ENCODE measurements at places on chromosomes 7 and 10.

DNA sequence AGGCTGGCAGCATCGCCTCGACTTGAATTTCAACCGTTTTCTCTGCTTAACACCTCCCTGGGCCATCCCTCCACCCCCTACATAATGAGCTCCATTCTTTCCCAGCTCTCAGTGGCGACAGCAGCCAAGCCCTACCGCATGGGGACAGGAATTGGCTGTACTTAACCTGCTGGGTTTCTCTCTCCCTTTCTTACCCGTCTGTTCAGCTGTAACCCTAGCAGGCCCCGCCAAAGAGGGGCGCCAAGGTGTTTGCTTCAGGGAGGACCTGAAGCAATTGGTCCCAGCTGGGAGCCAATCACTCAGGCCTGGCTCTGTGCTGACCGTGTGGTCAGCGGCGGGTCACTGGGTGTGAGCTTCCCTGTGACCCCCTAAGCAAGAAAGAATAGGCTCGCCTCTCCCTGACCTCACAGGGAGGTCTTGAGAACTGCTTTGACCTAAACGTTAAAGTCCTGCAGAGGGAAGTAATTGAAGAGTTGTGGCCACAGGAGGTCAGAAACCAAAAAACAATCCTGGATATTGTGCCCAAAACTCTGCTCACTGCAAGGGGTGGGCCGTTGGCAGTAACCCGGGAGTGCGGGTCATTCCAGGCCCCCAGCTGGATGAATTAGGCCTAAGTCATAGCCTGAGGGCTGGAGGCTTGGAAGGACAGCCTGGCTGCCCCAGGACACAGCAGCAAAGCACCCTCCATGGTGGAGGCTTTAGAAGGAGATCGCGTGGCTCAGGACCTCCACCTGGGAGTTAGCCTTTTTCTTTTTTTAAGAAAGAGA is 114.6 kb downstream of the ITIH5 start:
- DNase-seq, result no peak

- DNase-seq, result no peak
These were observed 9.6 kb upstream of the TACR2 start for GRCh38 chr10:69426376-69426727.

- DNase-seq, result no peak
These were observed 34.6 kb upstream of the LRRN3 start for GRCh38 chr7:111056371-111056770.

GRCh38 chr10:71585564-71586290 is 133.9 kb downstream of the C10orf105 start:
- DNase-seq, result no peak

DNA sequence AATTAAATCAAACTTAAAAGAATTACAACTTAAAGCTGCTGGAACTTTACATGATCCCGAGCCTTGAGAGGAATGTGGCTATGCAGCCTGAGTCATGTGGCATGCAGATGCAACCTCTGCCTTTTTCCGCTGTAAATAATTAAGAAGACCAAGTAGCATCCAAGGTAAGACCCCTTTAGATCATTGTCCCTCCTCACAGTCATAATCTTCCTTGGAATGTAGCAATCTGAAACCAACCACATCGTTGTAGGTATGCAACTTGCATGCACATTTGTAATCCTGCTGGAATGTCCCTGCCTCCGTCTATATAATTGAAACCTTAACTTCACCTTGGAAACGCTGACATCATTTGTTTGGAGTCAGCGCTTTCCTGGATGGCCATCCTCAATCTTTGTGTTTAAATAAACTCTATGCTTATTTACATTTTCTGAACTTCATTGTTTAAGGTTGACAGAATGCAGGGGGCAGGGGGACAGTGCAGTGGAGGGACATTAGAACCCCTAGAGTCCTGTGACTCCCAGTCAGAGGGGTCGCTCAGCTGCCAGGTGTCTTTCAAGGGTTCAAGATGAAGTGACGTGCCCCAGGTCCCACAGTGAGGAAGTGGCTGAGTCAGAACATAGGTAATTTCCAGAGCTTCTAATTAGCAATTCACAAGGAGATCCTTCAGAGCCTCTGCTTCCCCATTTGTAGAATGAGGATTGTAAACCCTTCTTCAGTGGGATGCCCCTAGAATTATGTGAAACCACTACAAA is 110.7 kb downstream of the RALA start:
- peak; percentile 15 for DNase-seq

GRCh38 chr10:28284126-28284525 is 18.7 kb downstream of the MPP7 start:
- no peak for DNase-seq

Data from activated naive CD8-positive, alpha-beta T cell treated with anti-CD3 and anti-CD28 coated beads for 36 hours (primary cell).